ENCODE measurements at places on chromosomes 12 and 14.

DNA sequence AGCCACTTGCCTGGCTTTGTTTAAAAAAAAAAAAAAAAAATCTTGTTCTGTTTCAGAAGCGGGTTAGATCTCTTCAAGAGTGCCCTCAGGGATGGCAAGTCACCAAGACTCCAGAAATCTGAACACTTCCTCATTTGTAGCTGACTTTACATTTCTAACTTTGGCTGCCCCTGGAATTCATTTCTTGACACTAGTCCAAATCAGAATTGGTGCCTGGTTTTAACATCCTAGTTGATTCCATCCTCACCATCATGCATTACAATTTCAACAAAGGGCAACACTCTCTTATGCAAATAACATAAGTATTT is 295.5 kb downstream of the RMST start:
- no peak for DNase-seq

DNA sequence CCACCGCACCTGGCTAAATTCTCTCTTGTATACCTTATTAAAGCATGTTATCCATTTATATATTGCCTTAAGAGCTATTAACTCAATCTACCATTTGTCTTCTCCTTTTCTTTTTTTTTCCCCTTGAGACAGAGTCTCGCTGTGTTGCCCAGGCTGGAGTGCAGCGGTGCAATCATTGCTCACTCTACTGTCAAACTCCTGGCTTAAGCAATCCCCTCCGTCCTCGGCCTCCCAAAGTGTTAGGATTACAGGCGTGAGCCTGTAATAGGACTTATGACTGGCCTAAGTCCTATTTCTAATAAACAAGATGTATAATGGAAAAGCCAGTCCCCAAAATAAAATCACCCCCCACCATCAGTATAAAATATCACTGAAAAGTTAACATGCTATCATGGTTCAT is 14.4 kb downstream of the SNX6 start:
- no peak for DNase-seq

DNA sequence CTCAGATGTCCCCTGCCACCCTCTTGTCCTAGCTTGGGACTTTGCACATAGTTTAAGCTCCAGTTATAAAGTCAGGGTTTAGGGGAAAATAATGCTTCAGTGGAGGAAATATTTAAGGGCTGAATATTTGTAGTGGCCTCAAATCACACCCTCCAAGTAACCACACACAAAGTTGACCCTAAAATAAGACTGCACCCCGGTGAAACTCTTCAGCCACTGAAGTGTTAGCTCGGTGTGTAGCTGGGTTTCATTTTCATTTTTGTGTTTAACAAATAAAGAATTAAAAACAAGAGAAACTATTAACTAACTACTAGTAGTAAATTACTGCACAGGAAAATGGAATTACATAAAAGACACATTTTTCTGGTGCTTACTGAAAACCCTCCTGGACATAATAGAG is 14.8 kb upstream of the BCL11B start:
- no peak for DNase-seq

- DNase-seq: no peak
Observed at GRCh38 chr14:63671987-63672386, 30.3 kb upstream of the WDR89 start.

GRCh38 chr14:82854901-82855300 is 1321.2 kb upstream of the SEL1L start:
- no peak for DNase-seq

GRCh38 chr12:9650151-9650576 is 19.3 kb upstream of the CLEC2D start:
- DNase-seq: no peak

DNA sequence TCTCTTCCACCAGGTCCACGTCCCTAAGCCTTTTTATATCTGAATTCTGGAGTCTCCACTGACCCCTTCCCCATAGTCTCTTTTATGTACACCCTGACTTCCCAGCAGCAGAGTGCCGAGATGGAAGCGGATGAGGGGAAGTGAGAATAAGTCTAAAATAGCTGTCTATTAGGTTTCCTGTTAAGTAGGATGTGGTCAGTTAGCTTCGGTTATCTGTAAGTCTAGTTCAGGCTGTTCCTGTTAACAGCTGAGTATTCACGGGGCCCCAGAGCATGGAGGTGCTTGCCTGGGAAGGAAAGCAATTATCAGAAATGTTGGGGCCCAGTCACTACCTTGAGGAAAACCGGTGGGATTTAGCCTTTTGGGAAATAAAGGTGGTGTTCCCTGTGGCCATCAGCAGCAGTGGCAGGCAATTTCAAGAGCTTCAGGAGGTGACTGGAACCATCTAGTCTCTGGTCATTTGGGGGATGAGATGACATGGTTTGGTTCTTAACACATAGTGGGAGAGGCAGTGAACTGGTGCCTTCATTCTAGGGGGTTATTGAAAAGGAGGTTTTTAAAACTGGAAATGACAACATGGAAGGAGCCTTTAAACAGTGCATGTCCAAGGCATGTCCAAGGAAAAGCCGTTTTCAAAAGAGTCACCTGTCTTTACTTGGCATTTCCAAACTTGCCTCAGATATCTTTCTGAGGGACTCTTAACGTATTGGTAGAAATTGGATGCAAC is 21.8 kb downstream of the CHST11 start:
- no peak for DNase-seq

DNA sequence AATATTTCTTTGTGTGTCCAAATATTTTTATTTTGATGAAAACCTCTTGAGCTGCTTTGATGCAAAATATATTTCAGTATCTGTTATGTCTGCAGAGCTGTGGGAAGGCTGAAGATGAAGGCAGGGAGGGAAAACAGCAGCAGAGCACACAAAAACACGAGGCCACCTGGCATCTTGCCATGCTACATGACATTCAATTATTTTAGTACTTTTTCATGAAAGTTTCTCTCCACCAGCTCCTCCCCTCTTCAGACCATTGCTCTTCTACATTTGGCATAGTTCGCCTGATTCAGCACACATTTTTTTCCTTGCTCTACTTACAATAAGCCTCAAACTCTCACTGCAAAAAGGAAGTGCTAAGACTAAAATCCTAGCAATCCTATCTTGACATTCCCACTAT is 4.6 kb upstream of the ALX1 start:
- no peak for DNase-seq

DNA sequence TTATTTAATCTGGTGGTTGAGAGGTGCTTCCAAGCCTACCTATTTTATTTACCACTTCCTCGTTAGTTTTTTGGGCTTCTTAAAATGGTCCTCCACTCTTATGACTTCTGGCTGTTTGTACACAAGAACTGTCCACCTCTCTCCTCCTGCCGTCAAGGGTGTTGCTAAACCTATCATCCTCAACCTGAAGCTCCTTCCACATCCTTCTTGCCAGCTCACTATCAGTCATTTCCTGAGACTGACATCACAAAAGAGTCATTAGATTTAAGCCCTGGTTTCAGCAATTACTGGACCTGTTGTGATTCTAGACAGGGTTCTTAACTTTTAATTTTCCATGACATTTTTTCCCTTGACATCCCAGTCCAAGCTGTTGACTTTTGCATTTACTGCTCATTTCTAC is 91.9 kb downstream of the BICD1 start:
- DNase-seq: no peak

GRCh38 chr12:112904571-112904970 is 2.2 kb upstream of the OAS1 start:
- no peak for DNase-seq

DNA sequence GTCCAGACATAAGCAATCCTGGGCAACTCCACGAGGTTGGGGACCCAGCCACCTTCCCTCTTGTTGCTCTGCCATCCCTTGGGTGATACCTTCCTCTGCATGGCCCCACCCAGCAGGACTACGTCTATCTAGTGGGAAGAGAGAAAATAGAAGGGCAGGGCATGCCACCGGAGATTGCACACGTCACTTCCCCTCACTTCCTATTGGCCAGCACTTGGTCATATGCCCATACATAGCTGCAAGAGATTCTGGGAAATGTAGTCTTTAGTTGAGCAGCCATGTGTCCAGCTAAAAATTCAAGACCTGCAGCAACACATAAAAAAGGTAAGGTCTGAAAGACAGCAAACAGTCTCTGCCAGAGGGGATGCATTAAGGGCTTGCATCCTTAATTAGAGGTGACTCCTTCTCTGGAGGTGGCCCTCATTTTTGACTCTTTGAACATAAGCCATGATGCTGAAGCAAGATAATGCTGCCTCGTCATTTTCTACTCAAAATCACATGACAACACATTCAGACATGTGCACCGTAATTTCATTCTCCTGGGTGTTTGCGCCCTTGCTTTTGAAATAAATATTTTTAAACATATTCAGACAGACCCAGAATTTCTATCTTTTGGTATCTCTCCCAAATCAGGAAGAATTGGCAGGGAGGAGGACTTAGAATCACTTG is 91.8 kb upstream of the PWP1 start:
- peak; percentile 39 for DNase-seq

DNA sequence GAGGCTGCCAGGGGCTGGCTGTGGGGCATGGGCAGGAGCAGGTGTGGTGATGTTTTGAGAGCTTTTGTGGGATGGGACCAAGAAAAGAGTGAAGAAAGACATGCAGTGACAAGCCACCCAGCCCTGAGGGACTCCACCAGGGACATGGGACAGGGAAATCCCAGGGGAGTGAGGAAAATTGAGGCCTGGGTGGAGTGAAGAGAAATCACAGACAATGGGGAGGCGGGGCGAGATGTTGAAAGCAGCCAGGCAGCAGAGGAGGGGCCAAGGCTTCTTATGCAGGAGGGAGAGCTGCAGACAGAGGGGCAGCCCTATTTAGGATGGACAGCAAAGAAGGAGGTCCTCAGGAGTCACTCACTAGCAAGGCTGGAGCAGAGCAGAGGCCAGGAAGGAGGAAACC is 4.2 kb upstream of the KRT1 start:
- no peak for DNase-seq

GRCh38 chr14:94469261-94469660 is 6.7 kb downstream of the SERPINA9 start:
- DNase-seq: no peak

- DNase-seq: no peak
Observed at GRCh38 chr12:18358077-18358476, 96.8 kb downstream of the PIK3C2G start.

- DNase-seq: peak; percentile 39
Observed at GRCh38 chr12:49706351-49707127, 666 bp downstream of the FMNL3 start.

DNA sequence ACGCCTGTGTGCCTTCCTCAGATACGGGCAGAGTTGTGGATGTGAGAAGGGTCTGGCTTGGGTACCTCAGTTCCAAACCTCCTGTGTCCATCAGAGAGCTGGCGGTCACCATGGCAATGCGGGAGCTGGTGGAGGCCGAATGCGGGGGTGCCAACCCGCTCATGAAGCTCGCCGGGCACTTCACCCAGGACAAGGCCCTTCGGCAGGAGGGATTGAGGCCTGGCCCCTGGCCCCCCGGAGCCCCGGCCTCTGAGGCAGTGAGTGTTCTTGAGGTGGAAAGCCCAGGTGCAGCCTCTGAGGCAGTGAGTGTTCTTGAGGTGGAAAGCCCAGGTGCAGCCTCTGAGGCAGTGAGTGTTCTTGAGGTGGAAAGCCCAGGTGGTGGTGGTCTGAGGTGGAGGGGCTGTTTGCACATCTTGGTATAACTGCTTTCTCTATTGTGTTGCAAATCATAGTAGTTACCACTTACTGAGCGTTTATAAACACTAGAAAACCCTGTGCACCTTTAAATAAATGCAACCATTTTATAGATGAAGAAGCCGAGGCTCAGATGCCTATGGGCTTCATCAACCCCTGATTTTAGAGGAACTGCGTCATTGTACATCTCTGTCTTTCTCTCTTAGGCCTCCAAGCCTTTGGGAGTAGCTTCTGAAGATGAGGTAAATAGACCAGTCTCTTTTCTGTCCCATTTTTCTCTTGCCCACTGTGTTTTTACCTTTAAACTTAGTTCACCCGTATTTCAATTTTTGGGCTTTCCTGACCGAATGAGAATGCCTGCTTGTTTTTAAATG is 976 bp downstream of the PEX5 start:
- DNase-seq: no peak

GRCh38 chr12:94789510-94790225 is 139.3 kb upstream of the TMCC3 start:
- no peak for DNase-seq

GRCh38 chr12:64506955-64507354 is 55.0 kb downstream of the TBK1 start:
- no peak for DNase-seq

DNA sequence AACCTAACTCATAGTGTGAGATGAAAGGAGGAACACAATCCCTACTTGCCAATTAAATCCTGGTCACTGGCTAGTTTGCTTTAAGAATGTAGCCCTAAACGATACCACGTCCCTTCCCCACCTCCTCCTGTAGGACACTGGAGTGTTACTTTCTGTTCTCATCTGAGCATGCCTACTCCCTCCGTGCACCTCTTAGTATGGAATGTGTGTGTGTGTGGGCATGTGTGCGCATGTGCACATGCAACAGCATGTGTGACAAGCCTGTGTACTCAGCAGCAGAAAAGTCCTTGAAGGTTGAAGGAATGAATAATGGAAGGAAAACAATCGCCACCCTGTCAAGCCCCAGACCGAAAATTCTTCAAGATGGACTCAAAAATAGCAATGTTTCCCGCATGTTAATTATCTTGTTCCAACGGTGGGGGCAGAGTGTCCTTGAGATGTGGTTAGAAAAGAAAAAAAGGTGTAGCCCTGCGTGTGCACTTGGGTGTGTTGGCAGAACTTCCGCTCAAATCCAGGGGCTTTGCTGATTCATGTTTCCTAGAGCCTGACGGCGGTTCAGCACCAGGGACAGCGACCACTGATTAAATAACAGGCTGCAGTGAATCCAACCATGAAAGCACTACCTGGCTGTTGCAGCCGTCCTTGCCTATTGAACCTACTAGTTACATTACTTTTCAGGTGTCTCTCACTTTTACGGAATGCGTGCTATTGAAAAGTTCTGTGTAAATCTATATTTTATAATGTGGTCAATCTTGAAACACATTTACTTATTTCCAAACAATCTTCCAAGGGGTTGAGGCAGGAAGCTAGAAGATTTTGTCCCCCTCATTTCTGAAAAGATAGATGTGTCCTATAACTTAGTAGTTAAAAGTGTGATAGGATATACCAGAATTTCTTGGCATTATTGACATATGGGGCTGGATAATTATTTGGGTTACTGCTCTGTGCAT is 79.8 kb downstream of the SRRM4 start:
- peak; percentile 47 for DNase-seq

- no peak for DNase-seq
Observed at GRCh38 chr12:12016284-12017100, 54.2 kb upstream of the BCL2L14 start.

DNA sequence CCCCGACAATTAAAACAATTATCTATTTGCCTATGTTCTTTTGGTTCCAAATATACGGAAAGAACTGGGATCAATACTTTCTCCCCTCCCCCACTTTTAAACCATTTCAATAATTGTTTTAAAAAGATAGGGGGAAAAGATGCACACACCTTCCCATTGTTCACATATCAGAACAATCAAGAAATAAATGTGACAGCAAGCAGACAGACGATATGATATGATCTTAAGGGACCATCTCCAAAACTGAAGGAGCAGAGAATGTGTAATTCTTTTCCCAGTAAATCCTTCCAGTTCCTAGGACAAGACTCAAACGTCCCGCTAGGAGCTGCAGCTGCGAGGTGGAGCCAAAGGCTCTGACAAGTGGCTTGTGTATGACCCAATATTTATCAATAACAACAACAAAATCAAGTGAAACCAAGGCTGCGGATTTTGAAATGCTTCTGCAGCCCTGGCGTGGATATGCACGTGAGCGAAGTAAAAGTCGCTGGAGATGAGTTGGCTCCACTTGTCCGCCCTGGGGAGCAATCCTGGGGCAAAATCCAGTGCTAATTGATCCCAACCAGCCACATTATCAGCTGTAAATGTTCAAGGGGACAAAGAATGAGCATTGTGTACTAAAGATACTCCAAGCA is 8.2 kb upstream of the FOXG1 start:
- no peak for DNase-seq

All from HEK293T (cell line).